Right hindlimb (tissue), 1 donor: ENCODE measurements at places on chromosomes 13 and 19.
A peak's percentile ranks its signal among the peaks of the same experiment; 100 is the strongest.

- no peak for DNase-seq
Observed at GRCh38 chr13:27112006-27112405, 59.6 kb downstream of the USP12 start.

- no peak for DNase-seq
Observed at GRCh38 chr19:46812977-46813838, 24.8 kb upstream of the SLC1A5 start.

DNA sequence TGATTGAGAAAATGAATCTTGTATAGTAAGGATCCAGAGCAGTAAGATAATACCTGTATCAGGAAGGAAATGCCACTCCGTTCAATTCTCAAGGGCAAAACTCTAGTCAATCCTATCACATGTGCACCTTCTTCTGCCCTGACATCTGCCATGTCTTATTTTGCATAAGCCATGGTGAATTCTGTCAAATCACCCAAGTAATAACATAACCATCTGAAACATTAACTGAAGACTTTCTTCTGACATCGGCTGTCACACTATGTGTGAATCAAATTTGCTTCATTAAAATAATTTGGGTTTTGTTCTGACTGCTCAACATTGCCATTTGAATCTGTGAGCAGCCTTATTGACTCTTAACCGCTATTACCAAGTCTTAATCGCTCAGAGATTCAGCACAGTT, 91.2 kb downstream of the PCDH9 start:
- DNase-seq = no peak

- no peak for DNase-seq
Observed at GRCh38 chr13:19053561-19053960, 128.1 kb downstream of the TUBA3C start.

- DNase-seq = no peak
Observed at GRCh38 chr13:44433863-44434765, 60.5 kb downstream of the SERP2 start.

DNA sequence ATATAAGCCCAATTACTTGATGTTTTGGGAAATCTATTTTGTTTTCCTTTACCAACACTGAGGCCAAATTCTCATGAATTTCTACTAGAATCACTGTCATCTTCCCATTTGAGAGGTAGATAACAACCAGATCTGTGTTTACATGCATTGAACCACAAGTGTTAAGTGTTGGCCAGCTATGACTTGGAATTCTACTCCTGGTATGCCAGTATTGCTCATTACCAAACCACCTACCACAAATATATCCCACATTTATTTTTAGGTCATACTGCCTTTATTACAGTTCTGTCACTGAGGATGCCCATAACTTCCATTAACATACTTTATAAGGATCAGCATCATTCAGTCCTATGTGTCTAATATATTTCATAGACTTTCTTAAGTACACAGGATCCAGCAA, 328.9 kb downstream of the DIAPH3 start:
- no peak for DNase-seq

DNA sequence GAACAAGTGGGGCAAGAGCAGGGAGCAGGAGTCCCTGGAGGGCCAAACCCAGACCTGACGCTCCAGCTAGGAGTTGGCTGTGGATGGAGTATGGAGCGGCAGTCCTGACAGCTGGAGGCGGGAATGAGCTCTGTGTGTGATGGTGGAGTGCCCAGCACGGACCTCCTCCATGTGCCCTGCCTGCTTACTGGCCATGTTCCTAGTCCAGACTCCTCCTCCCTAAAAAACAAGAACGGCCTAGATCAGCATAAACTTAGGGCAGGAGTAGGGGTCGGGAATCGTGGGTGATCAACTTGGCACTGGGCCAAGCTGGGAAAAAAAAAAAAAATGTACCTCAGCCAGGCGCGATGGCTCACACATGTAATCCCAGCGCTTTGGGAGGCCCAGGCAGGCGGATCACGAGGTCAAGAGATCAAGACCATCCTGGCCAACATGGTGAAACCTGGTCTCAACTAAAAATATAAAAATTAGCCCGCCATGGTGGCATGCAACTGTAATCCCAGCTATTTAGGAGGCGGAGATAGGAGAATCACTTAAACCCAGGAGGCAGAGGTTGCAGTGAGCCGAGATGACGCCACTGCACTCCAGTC, 29.5 kb downstream of the LTBP4 start:
- DNase-seq = no peak

- peak; percentile 44 for DNase-seq
Observed at GRCh38 chr19:494171-495080, 1.9 kb upstream of the MADCAM1 start.

DNA sequence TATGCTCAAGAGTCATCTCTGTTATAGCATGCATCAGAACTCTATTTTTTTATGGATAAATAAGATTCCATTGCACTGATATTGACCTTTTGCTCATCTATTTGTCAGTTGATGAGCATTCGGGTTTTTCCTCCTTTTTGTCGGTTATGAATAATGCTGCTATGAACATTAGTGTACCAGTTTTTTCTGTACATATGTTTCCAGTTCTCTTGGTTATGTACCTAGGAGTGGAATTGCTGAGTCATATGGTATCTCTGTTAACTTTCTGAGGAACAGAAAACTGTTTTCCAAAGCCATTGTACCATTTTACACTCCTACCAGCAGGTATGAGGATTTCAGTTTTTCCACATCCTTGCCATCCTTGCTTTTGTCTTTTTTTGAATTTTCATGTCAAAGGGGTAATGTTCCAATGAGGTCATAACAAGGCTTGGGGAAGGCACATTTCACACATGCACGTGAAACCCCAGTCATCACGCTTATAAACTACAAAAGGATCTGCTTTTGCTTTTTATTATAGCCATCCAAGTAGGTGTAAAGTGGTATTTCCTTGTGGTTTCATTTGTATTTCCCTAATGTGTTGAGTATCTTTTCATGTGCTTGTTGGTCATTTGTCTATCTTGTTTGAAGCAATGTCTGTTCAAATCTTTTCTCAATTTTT, 14.6 kb downstream of the KBTBD7 start:
- no peak for DNase-seq

GRCh38 chr13:109541081-109541480, 245.3 kb downstream of the IRS2 start:
- no peak for DNase-seq

- no peak for DNase-seq
Observed at GRCh38 chr13:99257291-99257690, 888 bp downstream of the GPR18 start.

DNA sequence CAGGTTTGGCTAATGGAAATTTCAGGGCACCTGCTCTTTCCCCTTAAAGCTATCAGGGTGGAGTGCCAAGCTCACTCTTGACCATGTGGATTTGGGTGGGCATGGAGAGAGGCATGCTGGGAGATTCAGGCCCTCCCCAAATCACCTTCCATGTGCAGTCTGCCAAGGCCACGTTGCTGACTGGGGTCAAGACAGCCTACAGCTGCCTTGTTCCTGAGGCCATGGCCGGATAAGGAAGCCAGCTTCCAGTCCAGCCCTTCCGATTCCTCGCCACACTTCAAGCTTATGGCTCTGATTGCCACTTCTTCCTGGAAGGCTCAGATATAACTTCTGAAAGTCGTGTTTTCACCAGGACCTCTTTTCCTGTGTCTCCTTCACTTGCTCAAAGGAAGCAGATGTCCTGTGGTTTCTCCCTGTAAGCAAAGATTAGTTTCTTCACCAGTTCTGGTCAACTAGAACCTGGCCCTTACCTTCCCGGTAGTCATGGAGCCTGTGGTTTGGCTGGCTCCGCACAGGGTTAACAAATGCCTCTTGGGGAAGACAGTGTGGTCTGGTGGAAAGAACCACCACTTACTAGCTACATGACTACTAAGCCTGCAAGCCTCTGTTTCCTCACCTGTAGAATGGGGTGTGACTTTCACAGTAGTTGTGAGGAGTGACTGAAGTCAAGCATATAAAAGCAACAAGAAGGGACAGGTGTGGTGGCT, 16.1 kb upstream of the TPT1 start:
- no peak for DNase-seq

DNA sequence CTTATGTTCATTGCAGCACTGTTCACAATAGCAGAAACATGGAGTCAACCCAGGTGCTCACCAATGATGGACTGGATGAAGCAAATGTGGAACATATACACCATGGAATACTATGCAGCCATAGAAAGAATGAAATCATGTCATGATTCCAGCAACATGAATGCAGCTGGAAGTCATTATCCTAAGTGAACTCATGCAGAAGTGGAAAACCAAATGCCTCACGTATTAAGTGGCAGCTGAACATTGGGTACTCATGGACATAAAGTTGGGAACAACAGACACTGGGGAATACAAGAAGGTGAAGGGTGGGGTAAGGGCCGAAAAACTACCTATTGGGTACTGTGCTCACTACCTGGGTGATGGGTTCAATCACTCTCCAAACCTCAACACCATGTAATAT, 915.9 kb downstream of the UQCRFS1 start:
- DNase-seq = no peak

- no peak for DNase-seq
Observed at GRCh38 chr13:38685974-38686576, 802 bp upstream of the FREM2 start.

- DNase-seq = no peak
Observed at GRCh38 chr19:39297931-39298634, 1.9 kb downstream of the IFNL1 start.

GRCh38 chr19:33365691-33366090, 7.8 kb upstream of the CEBPG start:
- no peak for DNase-seq

GRCh38 chr19:20259615-20260014, 92.6 kb downstream of the ZNF486 start:
- DNase-seq = no peak

DNA sequence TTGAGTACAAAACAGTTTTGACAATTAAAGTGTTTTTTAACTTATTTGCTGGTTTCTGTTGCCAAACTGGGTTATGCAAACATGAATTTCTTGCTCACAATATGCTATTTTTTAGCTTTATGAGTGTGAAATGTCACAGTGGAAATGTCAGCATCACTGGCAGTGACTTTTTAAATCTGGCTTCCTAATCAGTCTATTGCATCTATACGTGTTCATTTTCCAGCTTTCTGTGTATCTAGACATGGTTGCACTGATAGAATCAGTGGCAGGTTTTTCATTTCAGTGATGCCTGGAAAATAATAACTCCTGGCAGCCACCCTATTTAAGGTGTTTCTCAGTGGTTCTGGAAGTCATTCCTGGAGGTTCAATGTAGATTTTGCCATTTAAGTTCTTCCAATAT, 146.7 kb downstream of the SLITRK6 start:
- no peak for DNase-seq

DNA sequence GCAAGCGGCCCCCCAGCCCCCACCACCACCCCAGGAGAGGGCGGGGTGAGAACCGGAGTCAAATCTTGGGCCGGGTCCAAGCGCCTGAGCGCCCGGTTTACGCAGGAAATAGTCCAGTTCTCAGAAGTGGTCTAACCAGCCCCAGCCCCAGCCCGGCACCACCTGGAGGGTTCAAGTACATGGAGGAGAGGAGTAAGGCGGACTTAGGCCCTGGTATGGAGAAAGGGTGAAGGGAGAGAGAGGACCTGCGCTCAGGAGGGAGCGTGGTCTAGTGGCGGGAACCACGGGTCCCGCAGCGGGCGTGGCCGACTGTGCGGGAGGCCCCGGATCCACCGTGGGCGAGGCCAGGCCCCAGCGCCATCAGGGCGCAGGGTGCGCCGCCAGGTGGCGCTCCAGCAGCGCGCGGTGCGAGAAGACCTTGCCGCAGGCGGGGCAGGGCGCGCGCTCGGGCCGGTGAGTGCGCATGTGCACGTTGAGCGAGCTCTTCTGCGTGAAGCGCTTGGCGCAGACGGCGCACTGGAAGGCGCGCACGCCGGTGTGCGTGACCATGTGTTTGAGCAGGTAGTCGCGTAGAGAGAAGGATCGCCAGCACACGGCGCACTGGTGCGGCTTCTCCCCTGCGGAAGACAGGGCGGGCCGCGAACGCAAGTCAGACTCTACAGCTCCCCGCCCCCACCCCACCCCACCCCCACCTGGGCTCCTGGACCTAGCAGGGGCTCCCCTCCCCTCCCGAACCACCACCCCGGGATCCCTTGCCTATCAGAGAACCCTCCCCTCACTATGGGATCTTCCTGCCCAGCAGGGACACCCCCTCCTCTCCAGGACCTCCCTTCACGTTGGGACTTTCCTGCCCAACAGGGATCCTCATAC, 2.1 kb upstream of the SLC27A5 start:
- peak; percentile 90 for DNase-seq

DNA sequence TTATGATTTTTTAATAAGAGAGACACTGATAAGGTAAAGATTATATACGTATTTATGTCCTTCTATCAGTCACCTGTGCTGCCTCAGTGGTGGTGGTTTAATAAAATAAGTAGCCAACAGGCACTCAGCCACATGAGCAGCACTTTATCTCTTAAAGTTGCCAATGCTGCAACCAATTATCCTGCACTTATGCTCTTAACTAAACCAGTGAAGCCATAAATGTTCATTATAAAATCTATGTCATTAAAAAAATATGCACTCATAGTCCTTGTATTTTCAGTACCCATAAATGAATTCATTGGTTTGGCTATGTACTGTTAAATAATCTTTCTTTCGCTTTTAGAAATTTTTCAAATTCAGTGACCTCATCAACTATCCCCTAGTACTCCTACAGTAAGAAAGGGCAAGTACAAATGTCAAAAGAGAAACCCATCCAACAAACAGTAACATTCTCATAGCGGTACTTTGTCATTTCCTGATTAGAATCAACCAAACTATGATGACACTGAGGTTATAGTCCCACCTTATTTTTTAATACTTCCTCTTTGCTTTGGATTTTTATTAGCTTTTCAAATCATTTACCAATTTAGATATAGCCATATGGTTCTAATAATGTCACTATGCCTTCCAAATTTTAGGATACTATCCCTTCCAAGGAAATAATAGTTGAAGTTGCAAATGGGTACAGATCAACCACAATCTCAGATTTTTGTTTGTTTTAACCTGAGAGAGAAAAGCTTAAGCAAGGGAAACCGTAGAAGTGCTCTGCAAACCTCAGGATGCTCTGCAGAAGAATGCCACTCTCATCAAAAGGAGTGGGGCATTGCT, 190.9 kb downstream of the KLF12 start:
- no peak for DNase-seq

GRCh38 chr19:45419396-45419795, 4.3 kb downstream of the ERCC1 start:
- no peak for DNase-seq

DNA sequence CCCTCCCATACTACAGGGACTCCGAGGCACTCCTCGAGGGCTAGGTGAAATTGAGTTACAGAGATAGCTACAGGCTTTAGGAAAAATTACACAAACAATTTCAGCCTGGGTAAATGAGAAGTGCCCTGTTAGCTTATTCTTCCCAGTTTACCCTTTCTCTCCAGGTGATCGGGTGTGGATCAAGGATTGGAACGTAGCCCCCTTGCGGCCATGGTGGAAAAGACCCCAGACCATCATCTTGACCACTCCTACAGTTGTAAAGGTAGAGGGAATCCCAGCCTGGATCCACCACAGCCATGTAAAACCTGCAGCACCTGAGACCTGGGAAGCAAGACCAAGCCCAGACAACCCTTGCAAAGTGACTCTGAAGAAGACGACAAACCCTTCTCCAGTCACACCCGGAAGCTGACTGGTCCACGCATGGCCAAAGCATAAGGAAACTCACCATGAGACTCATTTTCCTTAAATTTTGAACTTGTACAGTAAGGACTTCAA, 600.6 kb downstream of the UQCRFS1 start:
- no peak for DNase-seq
